Right forelimb (tissue), 1 donor: ENCODE measurements at places on chromosomes 7 and 10.

- DNase-seq = no peak
Observed at GRCh38 chr7:107111196-107111595, 57.6 kb upstream of the HBP1 start.

- peak; percentile 79 for DNase-seq
Observed at GRCh38 chr10:79274279-79275104, 72.8 kb upstream of the PPIF start.

DNA sequence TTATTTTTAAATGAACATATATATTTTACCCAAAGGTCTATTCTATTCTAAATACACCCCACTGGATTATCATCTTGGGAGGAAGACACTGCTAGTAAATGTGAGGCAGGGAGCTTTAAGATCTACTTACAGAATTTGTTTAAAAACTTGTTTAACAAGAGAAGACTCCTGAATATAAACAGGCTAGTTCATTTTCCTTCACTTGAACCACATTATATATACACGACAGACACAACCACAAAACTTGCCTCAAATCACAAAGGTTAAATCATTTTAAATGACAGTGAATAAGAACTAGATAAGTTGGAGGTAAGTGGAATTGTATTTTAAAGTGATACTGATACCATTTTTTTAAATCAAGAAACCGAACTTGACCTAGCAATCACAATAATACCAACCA is 109.2 kb downstream of the ATE1 start:
- no peak for DNase-seq

DNA sequence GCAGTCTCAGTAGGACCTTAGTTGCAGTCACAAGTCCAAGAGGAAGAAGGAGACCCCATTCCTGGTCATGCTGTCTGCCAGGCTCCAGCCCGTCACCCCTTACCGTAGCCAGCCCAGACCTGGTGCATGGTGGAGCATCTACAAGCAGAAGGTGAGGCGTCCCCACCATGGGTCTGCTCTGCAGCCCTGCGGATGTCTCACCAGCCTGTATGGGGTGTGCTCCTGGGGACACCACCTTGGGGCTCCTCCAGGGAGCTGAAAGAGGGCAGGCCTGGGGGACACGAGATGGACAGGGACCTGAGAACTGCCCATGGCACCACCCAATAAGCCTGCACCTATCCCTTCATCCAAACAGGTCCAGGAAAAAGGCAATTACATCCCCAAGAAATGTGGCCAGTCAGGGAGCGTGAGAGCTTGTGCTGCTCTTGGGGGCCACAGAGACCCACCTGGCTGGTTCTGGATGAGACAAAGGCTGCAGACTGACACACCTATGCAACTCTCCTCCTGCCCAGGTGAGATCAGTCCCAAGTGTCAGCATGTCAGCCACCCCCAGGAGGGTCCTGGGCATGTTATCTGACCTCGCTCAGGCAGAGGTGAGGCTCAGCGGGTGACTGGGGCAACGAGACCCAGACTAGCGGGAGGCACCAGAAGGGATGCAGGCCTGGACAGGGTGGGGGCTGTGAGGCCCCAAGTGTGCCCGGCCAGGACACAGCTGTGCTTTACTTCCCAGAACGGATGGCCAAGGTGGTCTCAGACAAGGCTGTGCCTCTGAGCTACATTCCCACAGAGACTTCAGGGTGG is 84.5 kb upstream of the RET start:
- DNase-seq = peak; percentile 36

GRCh38 chr10:31034098-31034909 is 2.6 kb upstream of the ZNF438 start:
- DNase-seq = no peak

DNA sequence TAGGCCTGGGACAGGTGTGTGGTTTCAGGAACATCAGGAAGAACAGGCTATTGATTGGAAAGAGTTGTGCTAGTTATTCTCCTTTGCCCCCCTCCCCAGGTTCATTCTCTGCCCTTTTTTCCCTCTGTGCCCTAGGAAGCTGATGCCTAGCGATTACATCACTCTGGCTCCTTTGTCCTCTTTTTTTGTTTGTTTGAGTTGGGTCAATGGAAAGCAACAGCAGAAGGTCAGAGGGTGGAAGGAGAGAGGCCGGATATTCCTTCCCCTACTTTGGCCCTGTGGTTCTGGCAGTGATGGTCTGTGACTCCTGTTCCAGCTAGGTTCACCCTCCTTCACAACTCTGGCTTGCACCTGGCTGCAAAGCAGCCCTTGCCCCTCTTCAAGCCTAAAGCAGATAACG is 18.9 kb downstream of the LOXL4 start:
- DNase-seq = peak; percentile 32

DNA sequence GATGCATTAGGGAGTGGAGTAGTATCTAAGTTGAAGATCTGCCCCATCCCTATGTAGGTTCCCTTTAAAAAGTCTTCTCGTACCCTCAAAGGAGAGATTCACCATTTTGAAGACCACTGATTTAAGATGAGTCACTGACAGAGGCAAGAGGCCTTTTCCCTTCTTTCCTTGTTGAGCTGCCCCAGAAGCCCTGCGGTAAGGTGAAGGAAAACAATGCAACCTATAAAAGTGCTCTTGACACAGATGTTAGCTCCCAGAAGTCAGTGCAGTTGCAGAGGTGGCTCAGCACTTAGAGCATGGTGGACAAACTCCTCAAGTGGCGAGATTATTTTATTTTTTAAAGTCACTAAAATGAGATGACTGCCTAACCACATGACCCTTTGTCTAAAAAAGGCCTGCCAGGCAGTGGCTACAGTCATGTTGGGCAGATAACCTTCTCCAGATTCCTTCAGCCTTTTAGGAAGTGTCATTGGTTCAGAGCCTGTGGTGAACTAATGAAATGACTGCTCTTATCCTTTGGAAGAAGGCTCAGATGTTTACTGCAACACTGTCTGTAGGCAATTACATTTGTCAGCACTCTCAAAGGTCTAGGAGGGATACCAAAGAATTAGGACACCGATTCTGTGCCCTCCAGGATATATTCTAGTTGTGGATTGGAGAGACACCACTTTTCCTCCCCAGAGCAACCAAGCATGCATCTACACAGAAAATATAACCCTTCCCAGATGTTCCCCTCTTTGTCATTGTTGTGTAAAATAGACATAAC is 88.7 kb downstream of the ARID5B start:
- no peak for DNase-seq

DNA sequence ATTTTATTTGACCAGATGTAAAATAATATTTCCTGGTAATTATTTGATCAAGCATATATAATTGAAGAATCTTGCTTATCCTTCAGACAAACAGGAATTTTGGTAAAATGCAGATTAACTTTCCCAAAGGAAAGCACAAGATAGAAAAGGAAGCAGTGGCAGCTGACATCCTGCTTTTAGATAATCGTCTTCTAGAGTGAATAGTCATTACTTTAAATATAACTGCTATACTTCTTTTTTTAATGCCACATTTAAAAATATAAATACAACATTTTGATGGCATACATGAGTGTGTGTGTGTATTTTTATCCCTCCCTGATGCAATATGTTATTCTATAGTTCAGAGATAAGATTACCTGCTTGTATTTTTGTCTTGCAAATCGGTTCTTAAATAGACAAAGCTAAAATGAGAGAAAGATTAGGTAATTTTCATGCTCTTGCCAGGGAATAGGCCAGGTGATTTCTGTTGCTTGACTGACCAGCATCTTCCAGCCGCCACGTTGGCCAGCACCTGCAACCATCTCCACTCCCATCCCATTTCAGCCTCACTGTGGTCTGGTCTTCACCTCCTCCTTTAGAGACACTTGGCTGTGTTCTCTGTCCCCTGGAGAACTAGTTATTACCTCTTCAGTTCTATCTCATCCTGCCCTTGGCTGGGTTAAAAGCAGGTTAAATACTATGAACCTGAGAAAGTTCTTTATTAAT is 58.1 kb downstream of the MDFIC start:
- DNase-seq = no peak
